Ovary (tissue), 10 donors: ENCODE measurements at places on chromosomes 6 and 20. TPM values are rescaled to one million over a fixed set of nuclear protein-coding genes. Genes with fewer than 3 reads are reported as not detected.

DNA sequence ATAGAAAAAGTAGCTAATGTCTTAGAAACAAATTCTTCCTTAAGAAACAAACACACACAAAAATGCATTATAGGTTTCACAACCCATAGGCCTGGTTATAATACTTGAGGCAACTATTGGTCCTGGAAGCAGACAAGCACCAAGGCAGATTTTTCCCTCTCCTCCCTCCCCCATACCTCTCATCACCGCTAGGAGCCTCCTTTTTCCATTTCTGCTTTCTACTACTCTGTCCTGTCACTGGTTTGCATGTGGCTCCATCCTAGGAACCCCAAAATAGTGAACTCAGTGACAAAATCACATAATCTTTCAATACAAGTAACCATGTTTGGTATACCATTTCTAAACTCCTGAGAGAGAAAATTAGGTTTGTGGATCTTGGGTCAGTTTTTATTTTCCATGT lies 66.1 kb downstream of the HMGCLL1 start:
- no peaks in the 10 kb centered on the region for H3K27me3 ChIP-seq
- H3K4me3 ChIP-seq = no peak overlapping the region
- H3K27ac ChIP-seq = no peak overlapping the region
- H3K36me3 ChIP-seq = no peaks in the 10 kb centered on the region
- no peak for DNase-seq
- H3K4me1 ChIP-seq = no peaks in the 10 kb centered on the region

DNA sequence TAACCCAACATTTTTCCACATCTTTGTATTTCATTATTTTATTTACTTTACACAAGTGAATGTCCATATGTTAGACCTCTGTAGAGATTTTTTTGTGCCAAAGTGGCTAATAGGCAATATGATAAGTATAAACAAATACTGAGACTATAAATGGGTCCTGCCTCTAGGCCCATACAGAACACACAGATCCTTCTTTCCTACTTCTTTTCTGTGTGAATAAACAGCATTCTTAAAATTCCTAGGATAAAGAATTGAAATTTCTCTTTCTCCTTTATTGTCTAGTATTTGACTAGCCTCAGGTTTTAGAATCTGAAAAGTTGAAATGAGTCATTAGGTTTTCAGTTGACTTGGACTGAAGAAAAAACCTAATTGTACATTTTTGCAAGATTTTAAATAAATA lies 46.3 kb upstream of the HS3ST5 start:
- DNase-seq = no peak
- no peaks in the 10 kb centered on the region for H3K36me3 ChIP-seq
- no peaks in the 10 kb centered on the region for H3K27me3 ChIP-seq

DNA sequence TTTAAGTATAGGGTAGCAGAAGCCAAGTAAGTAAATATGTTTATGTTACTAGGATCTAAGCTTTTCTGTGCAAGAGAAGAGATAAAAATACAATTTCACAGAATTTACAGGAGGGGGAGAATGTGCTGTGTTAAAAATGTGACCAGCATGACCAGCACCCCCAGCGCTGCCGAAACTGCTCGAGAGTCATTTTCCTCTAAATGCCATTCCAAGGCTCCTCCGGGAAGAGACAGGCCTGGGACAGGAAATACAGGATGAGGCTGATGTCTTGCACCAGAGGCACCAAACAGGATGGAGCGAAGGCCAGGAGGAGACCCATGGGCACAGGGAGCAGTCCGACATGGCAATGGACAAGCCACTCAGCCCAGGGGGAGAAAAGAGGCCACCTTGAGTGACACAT lies 21.1 kb downstream of the TAF4 start:
- peak; percentile 30 for DNase-seq
- no peaks in the 10 kb centered on the region for H3K27me3 ChIP-seq
- peaks cover 21% of the 10 kb centered on the region for H3K4me1 ChIP-seq

GRCh38 chr6:163983679-163984078 lies 569.2 kb downstream of the QKI start:
- no peaks in the 10 kb centered on the region for H3K36me3 ChIP-seq
- peaks cover 5% of the 10 kb centered on the region for H3K4me1 ChIP-seq
- no peaks in the 10 kb centered on the region for H3K27me3 ChIP-seq
- H3K27ac ChIP-seq = no peak overlapping the region
- H3K4me3 ChIP-seq = no peak overlapping the region

DNA sequence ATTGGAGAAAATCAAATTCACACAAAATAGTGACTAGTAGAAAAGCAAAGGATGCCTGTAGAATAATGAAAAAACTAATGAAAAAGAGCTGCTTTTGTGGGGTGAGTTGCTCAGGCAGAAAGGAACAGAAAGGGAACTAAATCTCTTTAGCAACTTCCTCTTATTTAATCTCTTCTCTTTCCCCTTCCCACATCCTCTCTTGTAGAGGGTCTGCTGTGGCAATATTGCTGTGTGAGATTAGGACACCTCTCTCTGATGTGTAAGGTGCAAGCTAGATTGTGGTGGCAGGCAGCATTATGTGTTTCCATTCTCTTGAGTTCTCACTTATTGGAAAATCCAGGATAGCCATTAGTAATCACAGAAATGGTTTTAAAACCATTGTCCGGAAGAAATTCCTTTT lies 49.7 kb downstream of the SYNE1 start:
- no peak overlapping the region for H3K4me3 ChIP-seq
- no peaks in the 10 kb centered on the region for H3K4me1 ChIP-seq
- H3K36me3 ChIP-seq = no peaks in the 10 kb centered on the region

GRCh38 chr20:59120491-59120890 lies 43.1 kb upstream of the ZNF831 start:
- no peak overlapping the region for H3K27ac ChIP-seq
- no peaks in the 10 kb centered on the region for H3K36me3 ChIP-seq
- no peaks in the 10 kb centered on the region for H3K4me1 ChIP-seq
- no peak overlapping the region for H3K4me3 ChIP-seq

- H3K36me3 ChIP-seq = no peaks in the 10 kb centered on the region
- peaks cover 5% of the 10 kb centered on the region for H3K4me1 ChIP-seq
- H3K27me3 ChIP-seq = no peaks in the 10 kb centered on the region
These were observed 727 bp downstream of the EDEM2 start for GRCh38 chr20:35146299-35146919.

DNA sequence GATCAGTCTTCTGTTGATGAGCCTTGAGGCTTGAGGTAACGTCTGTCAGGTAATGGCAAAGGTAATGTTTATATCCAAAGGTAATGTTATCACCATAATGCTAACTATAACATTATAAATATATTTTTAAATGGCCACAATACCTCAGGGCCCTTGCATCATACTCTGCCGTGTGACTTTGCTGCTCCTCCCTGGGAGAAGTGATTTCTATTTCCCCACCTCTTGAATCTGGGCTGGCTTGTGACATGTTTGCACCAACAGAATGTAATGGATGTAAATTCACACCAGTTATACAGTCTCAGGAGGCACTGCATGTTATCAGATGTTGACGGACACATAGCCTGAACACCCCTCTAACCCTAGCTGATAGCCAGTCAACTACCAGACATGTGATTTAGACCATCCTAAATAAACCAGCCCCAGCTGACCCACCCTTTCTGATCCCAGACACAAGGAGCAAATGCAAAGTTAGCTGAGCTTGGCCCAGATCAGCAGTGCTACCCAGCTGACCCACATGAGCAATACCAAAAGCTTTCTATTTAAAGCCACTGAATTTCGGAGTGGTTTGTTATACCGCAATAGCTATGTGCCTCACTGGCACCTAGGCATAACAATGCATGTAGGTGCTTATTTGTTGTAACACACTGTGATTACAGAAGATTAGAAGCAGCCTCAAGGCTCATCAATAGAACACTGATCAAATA lies 93.8 kb upstream of the SIRPA start:
- no peak overlapping the region for H3K4me3 ChIP-seq
- H3K27me3 ChIP-seq = no peaks in the 10 kb centered on the region
- no peak overlapping the region for H3K27ac ChIP-seq
- peaks cover 2% of the 10 kb centered on the region for H3K4me1 ChIP-seq
- DNase-seq = no peak

DNA sequence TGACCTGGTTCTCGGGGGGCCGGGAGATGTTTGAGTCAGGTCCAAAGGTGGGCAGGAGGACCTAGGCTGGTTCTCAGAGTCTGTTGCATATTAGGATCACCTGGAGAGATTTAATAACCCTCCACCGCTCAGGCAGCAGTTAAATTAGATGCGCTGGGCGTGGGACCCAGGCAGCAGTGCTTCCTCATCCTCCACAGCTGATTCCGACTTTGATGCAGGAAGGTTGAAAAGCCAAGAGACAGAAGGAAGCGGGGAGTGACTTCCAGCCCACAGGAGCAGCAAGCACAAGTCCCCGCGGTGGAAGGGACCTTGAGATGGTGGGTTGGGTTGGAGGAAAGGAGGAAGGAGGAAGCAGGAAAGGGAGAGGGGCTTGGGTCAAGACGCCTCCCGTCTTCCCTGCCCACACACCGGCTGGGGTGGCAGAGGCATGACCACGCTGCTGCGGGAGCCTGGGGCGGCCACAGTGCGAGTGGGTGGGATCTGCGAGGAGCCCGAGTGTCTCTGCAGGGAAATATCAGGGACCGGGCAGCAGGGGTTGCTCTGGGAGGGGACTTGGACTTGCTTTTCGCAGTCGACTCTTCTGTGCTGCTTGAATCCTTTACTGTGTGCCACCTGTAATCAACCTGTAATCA lies 146.0 kb downstream of the PHACTR3 start:
- H3K27ac ChIP-seq = no peak overlapping the region
- DNase-seq = no peak
- no peaks in the 10 kb centered on the region for H3K36me3 ChIP-seq
- H3K4me3 ChIP-seq = no peak overlapping the region
- no peaks in the 10 kb centered on the region for H3K27me3 ChIP-seq

DNA sequence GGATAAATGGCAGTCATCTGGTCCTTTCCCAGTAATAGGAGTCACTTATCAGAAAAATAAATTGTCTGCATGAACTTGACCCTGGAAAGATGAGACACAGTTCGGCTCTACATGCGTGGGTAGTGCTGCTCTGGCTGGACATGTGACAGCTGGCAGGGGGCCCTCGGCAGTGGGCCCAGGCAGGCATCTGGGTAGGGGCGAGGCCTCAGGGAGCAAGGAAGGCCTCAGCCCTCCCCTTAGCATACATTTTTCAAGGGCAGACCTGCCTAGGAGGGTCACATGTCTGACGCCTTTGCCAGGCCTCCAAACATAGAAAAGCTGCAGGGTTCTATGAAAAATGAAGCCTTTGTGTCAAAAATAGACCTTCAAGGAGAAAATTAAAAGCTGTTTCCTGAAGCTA lies 12.8 kb upstream of the ILRUN start:
- peaks cover 15% of the 10 kb centered on the region for H3K4me1 ChIP-seq
- DNase-seq = peak; percentile 89
- no peak overlapping the region for H3K27ac ChIP-seq
- no peaks in the 10 kb centered on the region for H3K36me3 ChIP-seq
- no peaks in the 10 kb centered on the region for H3K27me3 ChIP-seq

DNA sequence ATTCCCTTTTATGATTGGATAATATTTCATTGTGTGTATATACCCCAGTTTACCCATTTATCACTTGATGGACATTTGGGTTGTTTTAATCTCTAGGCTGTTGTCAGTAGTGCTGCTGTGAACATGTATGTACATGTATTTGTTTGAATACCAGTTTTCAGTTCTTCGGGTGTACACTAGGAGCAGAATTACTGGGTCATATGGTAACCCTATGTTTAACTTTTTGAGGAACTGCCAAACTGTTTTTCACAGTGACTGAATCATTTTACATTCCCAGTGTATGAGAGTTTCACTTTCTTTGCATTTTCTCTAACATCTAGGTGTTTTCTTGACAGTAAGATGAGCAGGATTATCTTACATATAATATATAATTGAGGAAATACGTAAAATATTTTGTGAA lies 44.7 kb upstream of the ADIG start:
- H3K27me3 ChIP-seq = no peaks in the 10 kb centered on the region
- H3K4me1 ChIP-seq = no peaks in the 10 kb centered on the region
- H3K27ac ChIP-seq = no peak overlapping the region
- H3K36me3 ChIP-seq = no peaks in the 10 kb centered on the region
- no peak for DNase-seq

- DNase-seq = no peak
- no peaks in the 10 kb centered on the region for H3K27me3 ChIP-seq
- no peak overlapping the region for H3K27ac ChIP-seq
- no peaks in the 10 kb centered on the region for H3K4me1 ChIP-seq
- H3K4me3 ChIP-seq = no peak overlapping the region
- no peaks in the 10 kb centered on the region for H3K36me3 ChIP-seq
These were observed 58.0 kb downstream of the MYH7B start for GRCh38 chr20:35013421-35014411.

GRCh38 chr6:85642774-85643536 lies at the start of gene SYNCRIP:
SYNCRIP (minus strand) TSS chr6:85642886; CDS start chr6:85641439, 1,447 bp downstream.
- peaks cover 6% of the 10 kb centered on the region for H3K4me1 ChIP-seq
- DNase-seq = peak; percentile 99
- H3K4me3 ChIP-seq = peak within 1 kb of the TSS; percentile 77

DNA sequence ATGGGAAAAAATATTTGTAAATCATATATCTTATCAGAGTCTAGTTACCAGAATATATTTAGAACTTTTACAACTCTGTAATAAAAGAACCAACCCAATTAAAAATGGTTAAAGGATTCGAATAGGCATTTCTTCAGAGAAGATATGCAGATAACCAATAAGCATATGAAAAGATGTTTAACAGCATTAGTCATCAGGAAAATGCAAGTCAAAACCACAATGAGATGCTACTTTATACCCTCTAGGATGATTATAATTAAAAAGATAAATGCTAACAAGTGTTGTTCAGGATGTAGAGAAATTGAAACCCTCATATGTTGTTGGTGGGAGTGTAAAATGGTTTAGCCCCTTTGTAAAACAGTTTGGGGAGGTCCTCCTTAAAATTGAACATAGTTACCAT lies 94.1 kb downstream of the LRRC1 start:
- DNase-seq = no peak
- H3K27me3 ChIP-seq = no peaks in the 10 kb centered on the region
- H3K36me3 ChIP-seq = no peaks in the 10 kb centered on the region
- H3K27ac ChIP-seq = no peak overlapping the region

GRCh38 chr6:85250586-85251220 lies 199.2 kb upstream of the NT5E start:
- no peaks in the 10 kb centered on the region for H3K4me1 ChIP-seq
- no peak overlapping the region for H3K4me3 ChIP-seq
- DNase-seq = no peak
- no peaks in the 10 kb centered on the region for H3K27me3 ChIP-seq
- H3K27ac ChIP-seq = no peak overlapping the region

DNA sequence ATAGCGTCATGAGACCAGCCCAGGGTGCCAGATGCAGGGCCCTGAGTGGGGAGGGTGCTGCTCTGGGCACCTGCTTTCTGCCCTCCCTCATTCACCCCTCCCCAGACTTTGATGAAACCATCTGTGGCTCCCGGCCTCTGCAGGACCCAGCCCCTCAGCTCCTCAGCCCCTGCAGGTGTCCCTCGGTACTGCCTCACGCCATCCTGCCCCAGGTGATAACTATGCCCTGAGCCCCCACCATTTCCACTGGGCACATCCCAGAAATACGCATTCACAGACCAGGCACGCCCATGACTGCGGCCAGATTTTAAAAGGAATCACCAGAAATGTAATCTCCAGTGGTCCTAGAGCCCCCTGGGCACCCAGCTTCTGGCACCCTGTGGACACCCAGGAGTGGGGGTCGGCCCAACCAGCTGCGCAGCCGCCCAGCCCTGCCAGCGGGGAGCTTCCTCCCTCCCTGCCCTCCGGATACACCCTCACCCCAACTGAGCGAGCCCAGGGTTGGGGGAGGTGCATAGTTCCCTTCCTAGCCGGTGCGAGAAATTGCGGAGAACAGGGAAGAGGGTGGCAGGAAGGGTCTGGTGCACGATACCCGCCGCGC lies 615 bp upstream of the NTSR1 start:
- no peak overlapping the region for H3K4me3 ChIP-seq
- H3K4me1 ChIP-seq = no peaks in the 10 kb centered on the region
- no peak overlapping the region for H3K27ac ChIP-seq
- H3K27me3 ChIP-seq = peaks cover 5% of the 10 kb centered on the region
- H3K36me3 ChIP-seq = no peaks in the 10 kb centered on the region

The MYLK2 gene
- not detected for total RNA-seq

The AKAP12 gene
- total RNA-seq = 83.6 TPM

The TBX18 gene
- total RNA-seq = 5.4 TPM

The IRF4 gene
- total RNA-seq = 1.5 TPM

The FAXC gene
- total RNA-seq = 2.8 TPM
